Right renal pelvis (tissue), 4 donors: ENCODE measurements at places on chromosomes 11 and 22. TPM values are rescaled to one million over a fixed set of nuclear protein-coding genes. Genes with fewer than 3 reads are reported as not detected.

TIGD3 gene
- polyA plus RNA-seq, result 0.63 TPM

MS4A4E gene
- 0.67 TPM for polyA plus RNA-seq

BCO2 gene
- 4.3 TPM for polyA plus RNA-seq

APOA5 gene
- polyA plus RNA-seq, result not detected

TRIM51 gene
- polyA plus RNA-seq, result not detected

HPX gene
- polyA plus RNA-seq, result 2.2 TPM

TREH gene
- polyA plus RNA-seq, result 0.96 TPM

IRAG1 gene
- polyA plus RNA-seq, result 9.7 TPM

SLC22A6 gene
- 26.4 TPM for polyA plus RNA-seq

OR4C46 gene
- not detected for polyA plus RNA-seq

OR8G5 gene
- not detected for polyA plus RNA-seq

DNA sequence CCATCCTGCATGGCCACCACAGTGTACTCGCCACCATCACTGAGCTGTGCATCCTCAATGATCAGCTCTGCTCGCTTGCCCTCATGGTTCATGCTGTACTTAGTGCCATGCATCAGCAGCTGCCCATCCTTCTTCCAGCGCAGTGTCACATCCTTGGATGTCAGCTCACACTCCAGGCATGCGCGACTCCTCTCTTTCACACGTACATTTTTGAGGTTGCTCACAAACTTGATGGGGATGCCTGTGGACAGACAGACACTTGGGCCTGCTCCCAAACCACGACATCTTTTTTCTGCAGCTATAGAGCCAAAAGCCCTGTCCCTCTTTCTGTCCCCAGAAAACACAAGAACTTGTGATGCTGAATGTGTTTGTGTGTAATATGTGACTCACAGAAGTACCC lies 10.5 kb downstream of the IGSF22 start:
- no peak for DNase-seq

- DNase-seq, result peak; percentile 24
These were observed 76.5 kb upstream of the ARFGAP3 start for GRCh38 chr22:42933485-42934091.

DNA sequence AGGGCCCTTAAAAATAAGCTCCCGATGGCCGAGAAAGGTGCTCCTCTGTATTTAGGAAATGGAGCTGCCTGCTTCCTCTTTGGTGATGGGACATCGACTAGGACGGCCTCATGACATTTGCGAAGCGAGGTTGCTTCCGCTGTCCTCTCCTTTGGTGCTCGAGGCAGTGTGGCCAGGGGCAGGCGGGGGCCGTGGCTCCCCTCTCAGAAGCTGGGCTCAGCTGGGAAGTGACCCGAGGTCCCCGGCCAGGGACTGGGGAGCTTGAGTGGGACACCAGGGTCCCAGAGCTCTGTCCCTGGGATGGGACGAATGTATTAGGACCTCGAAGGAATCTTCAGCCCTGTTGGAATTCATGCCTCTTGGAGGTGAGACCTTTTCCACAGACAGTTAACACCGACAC lies 151.1 kb downstream of the CTTN start:
- DNase-seq, result no peak

- peak; percentile 80 for DNase-seq
These were observed 69.7 kb upstream of the EP300 start for GRCh38 chr22:41022470-41023298.

DNA sequence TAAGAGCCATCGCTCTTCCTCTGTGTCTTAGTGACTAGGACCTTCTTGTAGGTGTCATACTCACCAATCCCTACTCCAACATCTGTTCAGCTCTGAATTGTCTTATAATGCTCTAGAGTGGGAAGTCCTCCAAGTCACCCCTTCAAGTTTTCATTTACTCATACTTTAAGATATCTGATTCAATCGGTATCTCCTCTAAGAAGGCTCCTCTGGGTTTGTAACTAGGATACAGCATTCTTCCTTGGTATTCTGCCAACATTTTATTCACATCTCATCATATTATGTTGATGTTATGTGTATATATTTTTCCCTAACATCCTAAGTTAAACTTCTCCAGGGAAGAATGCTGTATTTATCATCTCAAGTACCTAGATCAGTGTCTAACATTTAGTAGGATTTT lies 662.1 kb downstream of the NTM start:
- no peak for DNase-seq

- no peak for DNase-seq
These were observed at the start of gene CHST1 for GRCh38 chr11:45665206-45665932. Gene CHST1, minus strand, starts transcription at chr11:45665622. Its CDS starts 14,699 bp downstream, at chr11:45650923.

DNA sequence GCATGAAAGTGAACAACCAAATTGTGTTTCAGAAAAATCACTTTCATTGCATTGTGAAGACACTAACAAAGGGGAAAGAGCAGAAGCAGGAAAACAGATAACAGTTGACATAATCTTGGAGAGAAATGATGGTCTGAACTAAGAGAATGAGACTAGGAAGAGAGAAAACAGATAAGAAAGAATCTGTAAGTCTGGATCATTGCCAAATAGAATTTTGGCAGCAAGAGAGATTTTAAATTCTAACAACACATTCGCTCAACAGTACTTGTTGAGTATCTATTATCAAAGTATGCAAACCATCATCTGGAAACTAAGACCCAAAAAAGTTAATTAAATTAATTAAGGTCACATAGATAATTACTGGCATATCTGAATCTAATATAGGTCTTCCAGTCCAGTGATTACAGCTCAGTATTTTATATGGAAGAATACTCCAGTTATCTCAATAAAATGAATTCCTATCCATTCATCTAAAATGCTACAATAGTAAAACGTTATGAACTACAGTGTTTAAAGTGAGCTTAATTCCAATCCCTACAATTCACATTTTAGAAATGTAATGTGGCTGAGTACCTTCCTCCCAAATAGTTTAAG lies 166.7 kb upstream of the FAT3 start:
- DNase-seq, result no peak

- DNase-seq, result no peak
These were observed 53.0 kb downstream of the MICAL2 start for GRCh38 chr11:12163181-12163941.

- no peak for DNase-seq
These were observed 19.7 kb downstream of the RAB39A start for GRCh38 chr11:107947904-107948303.

DNA sequence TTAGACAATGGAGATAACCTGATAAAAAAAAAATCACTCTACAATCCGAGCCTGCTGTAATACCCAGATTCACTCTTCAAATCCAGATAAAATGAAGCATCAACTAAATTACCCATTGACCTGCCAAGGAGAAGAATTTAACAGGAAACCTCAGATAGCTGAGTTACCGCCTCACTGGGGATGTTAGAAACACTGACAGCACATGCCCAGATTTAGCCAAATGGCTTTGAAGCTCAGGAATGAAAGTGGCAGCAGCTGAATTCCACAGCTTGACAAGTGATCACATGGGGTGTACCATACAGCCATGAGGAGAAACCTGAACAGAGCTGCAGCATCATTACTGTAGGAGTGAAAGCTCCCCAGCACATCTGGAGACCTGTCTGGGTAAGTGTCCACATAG lies 807.6 kb downstream of the DLG2 start:
- no peak for DNase-seq

- no peak for DNase-seq
These were observed 1.1 kb upstream of the SERPING1 start for GRCh38 chr11:57596266-57596885.

DNA sequence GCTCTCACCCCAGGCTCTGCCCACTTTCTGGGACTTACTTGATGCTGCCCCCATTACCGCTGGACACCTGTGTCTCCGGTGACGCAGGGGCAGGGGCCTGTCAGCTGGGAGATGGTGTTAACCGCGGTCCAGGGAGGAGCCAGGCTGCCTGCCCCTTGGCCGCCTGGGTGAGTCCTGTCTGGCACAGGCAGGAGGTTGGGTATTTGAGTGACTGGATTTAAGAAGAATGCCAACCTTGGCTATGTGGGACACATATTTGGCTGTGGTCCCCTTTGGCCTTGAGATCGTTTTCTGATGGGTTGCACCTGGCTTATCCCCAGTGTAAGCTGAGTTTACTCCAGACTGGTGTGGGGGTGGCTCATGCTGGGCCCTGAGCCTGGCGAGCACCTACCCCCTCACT lies 2.5 kb downstream of the MUC6 start:
- DNase-seq, result no peak

DNA sequence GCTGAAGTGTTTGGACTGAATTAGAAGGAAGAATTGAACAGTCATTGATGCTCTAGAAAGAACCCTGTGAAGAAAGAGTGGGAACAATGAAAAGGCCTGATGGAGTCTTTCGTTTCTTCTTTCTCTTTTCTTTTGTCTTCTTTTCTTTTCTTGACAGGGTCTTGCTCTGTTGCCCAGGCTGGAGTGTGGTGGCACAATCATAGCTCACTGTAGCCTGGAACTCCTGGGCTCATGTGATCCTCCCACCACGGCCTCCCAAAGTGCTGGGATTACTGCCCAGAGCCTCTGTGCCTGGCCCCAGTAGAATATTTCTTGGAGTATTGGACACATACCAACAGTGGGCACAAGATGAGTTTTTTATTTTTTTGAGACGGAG lies 1.1 kb downstream of the FEN1 start:
- DNase-seq, result no peak

- no peak for DNase-seq
These were observed 97.6 kb downstream of the TRIM29 start for GRCh38 chr11:120040151-120040840.

DNA sequence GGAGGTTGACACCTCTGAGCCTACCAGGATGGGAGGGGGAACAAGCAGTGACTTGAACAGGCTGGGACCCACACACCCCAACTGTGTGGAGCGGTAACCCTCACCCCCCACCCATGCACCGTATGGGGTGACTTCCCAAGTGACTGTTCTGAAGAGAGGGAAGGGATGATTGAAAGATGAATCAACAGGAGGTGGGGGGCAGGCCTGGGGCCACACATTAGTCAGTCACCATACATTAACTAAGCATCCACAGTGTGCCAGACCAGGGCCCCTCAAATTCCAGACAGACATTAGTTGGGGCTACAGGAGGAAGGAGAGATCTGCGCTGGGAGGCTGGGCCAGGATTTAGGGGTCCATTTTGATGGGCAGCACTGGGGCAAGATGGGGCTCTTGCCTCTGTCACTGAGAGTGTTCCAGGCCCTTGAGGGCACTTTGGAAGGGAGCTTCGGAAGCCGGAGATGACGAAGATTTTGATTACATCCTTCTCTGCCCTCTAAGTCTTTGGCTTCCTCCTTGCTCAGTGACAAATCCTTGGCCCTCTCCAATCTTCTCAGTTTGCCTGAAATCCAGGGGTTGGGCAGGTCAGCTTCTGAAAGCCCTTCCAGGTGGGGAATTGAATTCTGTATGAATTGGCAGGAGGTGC lies 966 bp downstream of the SMTN start:
- no peak for DNase-seq

- DNase-seq, result no peak
These were observed 6.0 kb upstream of the SYT7 start for GRCh38 chr11:61586792-61587430.

- DNase-seq, result no peak
These were observed 362.5 kb downstream of the TBC1D22A start for GRCh38 chr22:47124961-47125360.

GRCh38 chr11:70348191-70348590 lies 50.1 kb upstream of the CTTN start:
- DNase-seq, result no peak

GRCh38 chr22:29801796-29802195 lies 34.6 kb downstream of the UQCR10 start:
- DNase-seq, result no peak

GRCh38 chr11:128501632-128502549 lies 85.5 kb downstream of the ETS1 start:
- no peak for DNase-seq

- peak; percentile 64 for DNase-seq
These were observed 179.4 kb downstream of the CADM1 start for GRCh38 chr11:115324581-115325432.

GRCh38 chr11:46363031-46363407 lies 15.8 kb downstream of the DGKZ start:
- DNase-seq, result no peak

GRCh38 chr11:3605771-3606203 lies 36.0 kb downstream of the ART5 start:
- DNase-seq, result no peak

- DNase-seq, result no peak
These were observed 58.4 kb upstream of the FBXO3 start for GRCh38 chr11:33832676-33833075.

DNA sequence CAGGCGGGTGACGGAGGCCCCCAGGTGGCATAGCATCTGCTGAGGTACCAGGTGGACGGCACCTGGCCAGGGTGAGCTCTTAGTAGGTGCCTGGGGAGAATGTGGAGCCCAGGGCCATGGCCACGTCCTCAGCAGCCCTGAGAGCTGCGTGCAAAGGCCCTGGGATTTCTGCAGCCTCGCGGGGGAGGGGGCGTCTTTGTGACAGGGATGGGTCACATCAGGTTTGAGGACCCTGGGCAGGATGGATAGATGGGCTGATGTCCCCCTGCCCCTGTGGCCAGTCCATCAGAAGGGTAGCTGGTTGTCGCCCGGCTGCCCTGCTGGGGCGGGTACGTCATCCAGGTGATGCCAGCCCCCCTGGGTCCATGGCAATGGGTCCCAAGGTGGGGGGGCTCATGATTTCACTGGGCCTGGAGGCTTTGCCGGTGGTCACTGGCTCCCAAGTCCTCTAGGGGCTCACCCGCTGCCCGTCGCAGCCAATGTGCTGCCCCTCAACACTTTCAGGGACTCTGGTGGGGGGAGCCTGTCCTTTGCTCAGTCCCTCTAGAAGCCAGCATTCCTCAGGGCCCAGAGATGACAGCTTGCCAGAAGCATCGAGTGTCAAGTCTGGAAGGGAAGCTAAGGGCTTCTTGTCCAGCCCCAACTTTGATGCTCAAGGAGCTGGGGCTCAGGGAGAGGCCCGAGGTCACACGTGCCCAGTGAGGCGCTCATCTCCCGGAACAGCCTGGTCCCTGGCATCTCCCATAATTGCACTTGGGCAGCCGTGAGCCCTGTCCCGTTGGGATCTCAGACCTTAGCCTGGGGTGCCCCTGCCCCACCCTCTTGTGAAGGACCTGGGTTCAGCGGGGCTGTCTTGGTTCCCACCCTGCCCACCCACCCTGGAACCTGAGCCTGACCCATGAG lies 777 bp downstream of the TBX10 start:
- DNase-seq, result no peak

GRCh38 chr11:94295534-94295933 lies 8.8 kb upstream of the IZUMO1R start:
- no peak for DNase-seq

- DNase-seq, result no peak
These were observed 1055.3 kb downstream of the BRD1 start for GRCh38 chr22:48772286-48772907.

DNA sequence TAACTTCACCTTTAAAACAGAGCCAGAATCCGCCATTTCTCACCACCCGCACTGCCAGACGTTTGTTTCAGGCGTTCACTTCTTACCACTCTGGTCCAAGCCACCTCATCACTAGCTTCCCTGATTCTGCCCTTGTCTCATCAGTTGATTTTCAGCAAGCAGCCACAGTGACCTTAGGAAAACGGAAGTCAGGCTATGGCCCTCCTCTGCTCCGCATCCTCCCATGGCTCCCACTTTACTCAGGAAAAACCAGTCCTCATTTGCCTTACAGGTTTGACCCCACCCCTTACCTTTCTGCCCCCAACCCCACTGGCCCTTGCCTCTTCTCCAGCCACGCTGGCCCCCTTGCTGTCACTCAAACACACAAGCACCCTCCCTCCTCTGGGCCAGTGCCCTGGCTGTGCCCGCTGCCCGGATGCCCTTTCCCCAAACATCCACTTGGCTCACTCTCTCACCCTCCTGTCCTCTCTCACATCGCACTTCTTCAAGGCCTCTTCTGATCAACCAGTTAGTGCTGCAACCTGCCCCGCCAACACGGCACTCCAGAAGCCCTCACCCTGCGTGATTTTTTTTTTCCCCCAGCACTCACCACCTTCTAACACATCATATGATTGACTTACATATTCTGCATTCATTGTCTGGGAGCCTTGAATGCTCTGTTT lies 18.9 kb downstream of the TPST2 start:
- no peak for DNase-seq
